NCI-H2029 (cell line): ENCODE measurements at places on chromosomes 6 and 20.

DNA sequence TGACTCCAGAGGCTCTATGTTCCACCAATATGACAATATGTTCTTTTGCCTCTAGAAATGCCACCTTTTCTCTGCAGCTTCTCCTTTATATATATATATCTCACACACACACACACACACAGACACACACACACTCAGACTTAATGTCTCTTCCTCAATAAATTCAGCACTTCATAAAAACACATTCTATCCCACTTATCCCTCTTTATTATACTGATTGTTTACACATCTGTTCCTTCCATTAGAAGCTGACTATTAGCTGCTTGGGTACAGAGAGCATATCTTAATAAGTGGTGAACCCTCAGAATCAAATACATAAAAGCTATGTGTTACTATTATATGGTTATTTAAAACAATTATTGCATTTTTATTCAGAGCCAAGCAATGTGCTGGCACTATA is 23.3 kb downstream of the NRSN1 start:
- DNase-seq, result no peak

GRCh38 chr6:117463762-117464665 is 18.5 kb upstream of the DCBLD1 start:
- DNase-seq, result no peak

GRCh38 chr6:86685230-86685797 is 252.0 kb upstream of the HTR1E start:
- no peak for DNase-seq

- DNase-seq, result no peak
Measured at GRCh38 chr6:127879685-127880084, 21.2 kb downstream of the THEMIS start.

DNA sequence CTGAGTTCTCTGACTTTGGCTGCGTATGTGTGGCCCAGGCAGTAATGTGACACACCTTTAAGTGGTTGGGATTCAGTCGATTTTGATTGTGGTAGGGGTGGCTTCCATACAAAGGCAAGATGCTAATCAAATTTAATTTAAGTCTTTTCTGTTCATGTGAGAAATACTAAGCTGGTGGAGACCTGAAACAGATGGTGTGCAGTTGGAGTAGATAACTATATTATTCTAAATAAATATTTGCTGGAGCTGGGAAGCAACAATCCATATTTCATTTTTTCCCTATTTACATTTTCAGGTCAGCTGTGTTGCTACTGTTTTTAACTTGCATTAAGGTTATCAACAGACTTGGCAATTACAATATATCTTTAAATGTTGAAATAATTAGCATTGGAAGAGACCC is 67.4 kb upstream of the C20orf144 start:
- DNase-seq, result no peak
